ENCODE measurements at places on chromosomes 2 and 18.

GRCh38 chr2:168311261-168311910, 64.0 kb upstream of the STK39 start:
- DNase-seq, result no peak
- no peak overlapping the region for H3K4me3 ChIP-seq
- no peaks in the 10 kb centered on the region for H3K4me1 ChIP-seq
- no peaks in the 10 kb centered on the region for H3K36me3 ChIP-seq
- H3K27me3 ChIP-seq, result no peaks in the 10 kb centered on the region

GRCh38 chr2:29317077-29317517, 201.9 kb downstream of the CLIP4 start:
- H3K27ac ChIP-seq, result no peak overlapping the region
- H3K27me3 ChIP-seq, result peaks cover 37% of the 10 kb centered on the region
- peak overlapping the region; percentile 26 for H3K4me3 ChIP-seq
- H3K4me1 ChIP-seq, result peaks cover 37% of the 10 kb centered on the region

- no peaks in the 10 kb centered on the region for H3K36me3 ChIP-seq
- H3K27ac ChIP-seq, result no peak overlapping the region
- no peaks in the 10 kb centered on the region for H3K4me1 ChIP-seq
These were observed 182.0 kb upstream of the TRIB2 start for GRCh38 chr2:12534646-12535263.

GRCh38 chr2:123746006-123746405, 279.1 kb upstream of the CNTNAP5 start:
- H3K27me3 ChIP-seq, result no peaks in the 10 kb centered on the region
- DNase-seq, result no peak
- H3K36me3 ChIP-seq, result no peaks in the 10 kb centered on the region
- H3K27ac ChIP-seq, result no peak overlapping the region
- no peaks in the 10 kb centered on the region for H3K4me1 ChIP-seq
- H3K4me3 ChIP-seq, result no peak overlapping the region

DNA sequence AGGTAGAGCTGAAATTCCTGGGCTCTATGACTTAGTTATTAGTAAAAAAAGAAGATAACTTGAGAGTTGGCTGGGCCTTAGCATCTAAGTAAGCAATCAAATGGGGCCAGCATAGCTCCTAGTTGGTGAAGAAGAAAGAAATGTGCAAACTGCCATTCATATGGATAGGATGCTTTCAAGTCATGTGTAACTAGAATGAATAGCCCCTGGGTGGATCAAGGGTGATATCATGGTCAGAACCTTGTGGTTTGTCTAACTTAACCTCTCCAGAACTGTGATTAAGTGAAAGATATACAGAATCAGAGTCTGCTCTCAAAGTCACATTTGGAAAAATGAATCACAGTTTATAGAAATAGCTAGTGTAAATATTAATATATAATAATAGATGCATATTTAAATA, 198.7 kb upstream of the DTNA start:
- H3K4me3 ChIP-seq, result no peak overlapping the region
- no peaks in the 10 kb centered on the region for H3K4me1 ChIP-seq
- DNase-seq, result no peak
- no peak overlapping the region for H3K27ac ChIP-seq

DNA sequence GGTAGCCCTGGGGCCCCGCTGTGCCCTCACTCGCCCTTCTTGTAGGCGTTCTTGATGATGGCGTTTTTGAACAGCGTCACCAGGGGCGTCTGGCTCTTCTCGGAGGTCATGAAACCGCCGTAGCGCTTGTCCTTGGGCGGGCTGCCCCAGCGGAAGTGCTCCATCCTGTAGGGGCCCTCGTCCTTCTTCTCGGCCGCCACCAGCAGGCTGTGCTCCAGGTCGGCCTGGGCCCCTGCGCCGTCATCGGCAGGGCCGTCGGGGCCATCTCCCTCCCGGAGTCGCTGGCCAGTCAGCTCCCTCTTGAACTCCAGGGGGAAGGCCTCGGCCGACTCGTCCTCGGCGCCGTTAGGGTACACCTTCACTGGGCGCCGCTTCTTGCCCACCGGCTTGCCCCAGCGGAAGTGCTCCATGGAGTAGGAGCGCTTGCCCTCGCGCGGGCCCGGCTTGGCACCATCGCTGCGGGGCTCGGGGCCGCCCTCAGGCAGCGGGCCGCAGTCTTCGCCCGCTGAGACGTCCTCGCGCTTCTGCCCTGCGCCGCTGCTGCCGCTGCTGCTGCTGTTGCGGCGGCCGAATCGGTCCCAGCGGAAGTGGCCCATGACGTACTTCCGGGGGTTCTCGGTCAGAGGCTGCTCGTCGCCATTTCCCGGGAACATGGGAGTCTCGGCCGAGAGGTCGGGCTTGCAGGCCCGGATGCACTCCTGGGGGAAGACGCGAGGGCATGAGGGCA, 7.2 kb downstream of the POMC start:
- peak; percentile 73 for DNase-seq
- peaks cover 48% of the 10 kb centered on the region for H3K4me1 ChIP-seq
- peaks cover 10% of the 10 kb centered on the region for H3K36me3 ChIP-seq
- H3K4me3 ChIP-seq, result peak overlapping the region; percentile 84

GRCh38 chr2:64262816-64263215, 118.6 kb upstream of the PELI1 start:
- peaks cover 18% of the 10 kb centered on the region for H3K4me1 ChIP-seq
- H3K27me3 ChIP-seq, result no peaks in the 10 kb centered on the region
- no peak for DNase-seq
- no peak overlapping the region for H3K4me3 ChIP-seq

DNA sequence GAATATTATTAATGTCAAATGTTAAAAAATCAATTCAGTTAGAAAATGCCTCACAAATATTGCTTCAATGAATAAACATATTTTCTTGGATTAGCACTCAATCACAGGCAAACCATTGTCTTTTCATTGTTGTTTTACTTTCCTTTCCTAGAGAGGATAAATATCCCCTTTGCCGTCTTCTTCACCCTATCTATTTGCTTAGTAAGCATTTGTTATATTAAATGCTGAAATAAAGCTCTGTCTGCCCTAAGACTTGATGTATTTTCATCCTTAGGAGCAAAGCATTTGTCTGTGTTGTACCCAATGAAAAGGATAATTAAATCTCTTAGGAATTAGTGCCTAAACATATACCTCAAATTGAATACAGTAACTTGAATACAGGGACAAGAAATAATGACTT, 1071.2 kb upstream of the GYPC start:
- H3K4me3 ChIP-seq, result no peak overlapping the region
- no peak overlapping the region for H3K27ac ChIP-seq
- H3K36me3 ChIP-seq, result no peaks in the 10 kb centered on the region
- H3K27me3 ChIP-seq, result no peaks in the 10 kb centered on the region
- no peaks in the 10 kb centered on the region for H3K4me1 ChIP-seq

DNA sequence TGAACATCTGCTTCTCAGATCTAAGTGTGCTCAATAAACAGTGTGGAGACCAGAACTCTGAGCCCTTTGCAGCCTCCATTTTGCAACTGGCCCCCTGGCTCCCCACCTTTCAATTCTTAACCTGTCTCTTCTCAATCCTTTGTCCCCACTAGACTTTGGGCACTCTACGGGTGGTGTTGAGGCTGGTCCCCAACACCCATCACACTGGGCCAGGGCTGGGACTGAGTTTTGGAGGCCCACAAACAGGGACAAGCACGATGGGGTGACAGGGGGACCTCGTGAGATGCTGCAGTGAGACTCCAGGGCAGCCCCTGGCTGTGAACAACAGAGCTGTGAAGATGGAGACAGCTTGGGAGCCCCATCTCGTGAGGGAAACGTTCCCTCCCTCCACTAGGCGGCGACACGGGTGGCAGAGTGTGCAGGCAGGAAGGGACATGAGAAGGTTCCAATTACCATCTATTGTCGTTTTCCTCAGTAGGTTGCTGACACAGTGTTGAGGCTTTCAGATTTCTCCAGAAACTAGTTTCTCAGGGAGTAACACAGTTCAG, 1.2 kb downstream of the ANKMY1 start:
- H3K36me3 ChIP-seq, result peaks cover 53% of the 10 kb centered on the region
- H3K27me3 ChIP-seq, result no peaks in the 10 kb centered on the region
- DNase-seq, result no peak
- no peak overlapping the region for H3K4me3 ChIP-seq
- peaks cover 37% of the 10 kb centered on the region for H3K4me1 ChIP-seq

GRCh38 chr2:58739033-58739432, 497.9 kb upstream of the FANCL start:
- no peaks in the 10 kb centered on the region for H3K4me1 ChIP-seq
- DNase-seq, result no peak
- no peaks in the 10 kb centered on the region for H3K36me3 ChIP-seq
- no peak overlapping the region for H3K4me3 ChIP-seq
- H3K27ac ChIP-seq, result no peak overlapping the region

- H3K4me3 ChIP-seq, result no peak overlapping the region
- no peaks in the 10 kb centered on the region for H3K36me3 ChIP-seq
- DNase-seq, result no peak
- peaks cover 5% of the 10 kb centered on the region for H3K27me3 ChIP-seq
These were observed 184.8 kb upstream of the SP5 start for GRCh38 chr2:170530284-170530745.

GRCh38 chr18:5197461-5197860, 404 bp upstream of the AKAIN1 start:
- H3K4me1 ChIP-seq, result peaks cover 5% of the 10 kb centered on the region
- H3K27ac ChIP-seq, result no peak overlapping the region
- H3K4me3 ChIP-seq, result no peak overlapping the region
- H3K27me3 ChIP-seq, result peaks cover 82% of the 10 kb centered on the region
- no peak for DNase-seq

DNA sequence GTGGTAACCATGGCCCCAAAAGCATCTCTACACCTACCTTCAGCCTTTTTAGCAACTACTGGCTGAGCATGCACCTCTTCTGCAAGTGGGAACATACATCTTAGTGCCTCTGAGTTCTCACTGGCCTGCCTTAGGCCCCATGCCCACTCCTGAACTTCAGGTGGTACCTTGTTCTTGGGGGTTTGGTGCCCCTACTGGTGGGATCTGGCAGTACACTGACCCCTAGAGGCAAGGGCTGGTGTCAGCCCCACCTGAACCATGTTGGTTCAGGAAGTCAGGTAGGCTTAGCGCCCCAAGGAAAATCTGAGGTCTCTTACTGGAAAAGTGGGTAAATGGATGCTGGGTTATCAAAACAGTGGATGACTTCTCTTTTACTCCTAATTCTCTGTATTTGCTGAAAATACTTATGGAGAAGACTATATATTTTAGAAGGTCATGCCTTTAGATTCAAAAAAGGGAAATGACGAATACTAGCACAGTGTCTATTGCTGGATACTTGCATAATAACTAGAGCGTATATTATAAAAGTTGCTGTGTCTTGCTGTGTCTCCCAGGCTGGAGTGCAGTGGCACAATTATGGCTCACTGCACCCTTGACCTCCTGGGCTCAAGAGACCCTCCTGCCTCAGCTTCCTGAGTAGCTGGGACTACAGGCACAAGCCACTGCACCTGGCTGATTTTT, 84.6 kb downstream of the RAB31 start:
- H3K27me3 ChIP-seq, result peaks cover 7% of the 10 kb centered on the region
- H3K4me3 ChIP-seq, result no peak overlapping the region
- H3K27ac ChIP-seq, result no peak overlapping the region
- H3K36me3 ChIP-seq, result peaks cover 14% of the 10 kb centered on the region

- peak overlapping the region; percentile 88 for H3K27ac ChIP-seq
- peaks cover 5% of the 10 kb centered on the region for H3K27me3 ChIP-seq
- DNase-seq, result peak; percentile 47
- H3K4me3 ChIP-seq, result no peak overlapping the region
- no peaks in the 10 kb centered on the region for H3K36me3 ChIP-seq
- H3K4me1 ChIP-seq, result peaks cover 29% of the 10 kb centered on the region
These were observed 32.7 kb downstream of the QPCT start for GRCh38 chr2:37377187-37377532.

GRCh38 chr18:395456-396250, 104.8 kb downstream of the COLEC12 start:
- H3K27ac ChIP-seq, result no peak overlapping the region
- no peaks in the 10 kb centered on the region for H3K36me3 ChIP-seq
- H3K4me3 ChIP-seq, result no peak overlapping the region
- H3K4me1 ChIP-seq, result no peaks in the 10 kb centered on the region

- H3K4me1 ChIP-seq, result no peaks in the 10 kb centered on the region
- DNase-seq, result no peak
- H3K4me3 ChIP-seq, result no peak overlapping the region
These were observed 66.7 kb downstream of the SKA1 start for GRCh38 chr18:50441501-50441900.

GRCh38 chr2:8152392-8153257, 529.2 kb upstream of the ID2 start:
- peaks cover 29% of the 10 kb centered on the region for H3K4me1 ChIP-seq
- DNase-seq, result peak; percentile 54
- H3K27ac ChIP-seq, result no peak overlapping the region
- H3K36me3 ChIP-seq, result peaks cover 3% of the 10 kb centered on the region

DNA sequence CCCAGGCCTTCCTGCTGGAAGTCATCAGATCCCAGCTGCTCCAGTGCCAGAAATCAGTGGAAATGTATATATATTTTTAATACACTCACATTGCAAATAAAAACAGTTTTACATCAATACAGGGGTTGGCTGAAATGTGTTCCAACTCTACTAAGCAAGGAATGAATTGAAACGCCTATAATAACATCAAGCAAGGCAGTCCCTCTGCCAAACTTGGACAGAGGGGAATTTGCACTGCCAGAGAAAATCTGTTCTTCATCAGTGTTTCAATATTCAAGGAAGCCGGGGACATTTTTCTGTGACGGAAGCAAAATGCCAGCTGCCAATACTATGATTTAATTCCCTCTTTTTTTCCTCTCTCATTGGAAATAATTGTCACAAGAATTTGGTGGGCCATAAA, 335.3 kb downstream of the TNS1 start:
- no peak overlapping the region for H3K4me3 ChIP-seq
- H3K27me3 ChIP-seq, result peaks cover 32% of the 10 kb centered on the region
- no peaks in the 10 kb centered on the region for H3K36me3 ChIP-seq

- H3K4me3 ChIP-seq, result no peak overlapping the region
- H3K36me3 ChIP-seq, result no peaks in the 10 kb centered on the region
- H3K27me3 ChIP-seq, result peaks cover 5% of the 10 kb centered on the region
- no peak for DNase-seq
These were observed 37.7 kb downstream of the FOSL2 start for GRCh38 chr2:28430377-28430765.

DNA sequence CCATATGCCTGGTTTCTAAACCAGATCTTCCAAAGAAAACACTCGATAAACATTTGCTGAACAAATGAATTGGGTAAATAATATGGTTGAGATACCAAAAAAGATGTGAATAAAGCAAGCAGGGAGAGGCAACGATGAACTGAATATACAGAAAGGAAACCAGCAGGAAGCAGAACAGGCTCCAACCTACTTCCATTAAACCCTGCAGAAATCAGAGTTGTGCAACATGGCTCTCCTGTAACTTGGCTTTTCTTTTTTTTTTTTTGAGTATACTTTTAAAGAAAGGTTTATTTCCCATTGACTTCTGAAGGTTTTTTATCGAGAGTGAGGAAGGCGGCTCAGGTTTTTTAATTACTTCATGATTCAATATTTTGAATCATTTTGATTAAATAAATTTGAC, 23.5 kb downstream of the ITSN2 start:
- H3K36me3 ChIP-seq, result peaks cover 51% of the 10 kb centered on the region
- peaks cover 76% of the 10 kb centered on the region for H3K4me1 ChIP-seq
- H3K27me3 ChIP-seq, result no peaks in the 10 kb centered on the region
- H3K27ac ChIP-seq, result peak overlapping the region; percentile 48
- DNase-seq, result no peak
